ENCODE measurements at places on chromosomes 16 and 17.

DNA sequence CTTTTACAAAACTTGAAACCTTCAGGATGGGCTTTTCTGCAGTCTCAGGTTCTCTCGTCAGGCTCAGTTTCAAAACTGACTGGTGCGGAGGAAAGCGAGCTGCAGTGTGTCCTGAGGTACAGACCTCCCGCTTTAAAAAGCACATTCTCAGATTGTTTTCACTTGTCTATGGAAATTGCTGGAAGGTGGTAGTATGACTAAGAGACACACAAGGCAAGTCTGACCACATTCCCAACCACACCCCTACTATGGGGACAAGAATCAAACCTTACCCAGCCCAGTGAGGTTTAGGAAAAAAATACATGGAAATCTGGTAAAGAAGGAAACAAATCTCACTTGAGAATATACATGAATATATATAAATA is 18.2 kb downstream of the SRP68 start:
- DNase-seq = no peak

DNA sequence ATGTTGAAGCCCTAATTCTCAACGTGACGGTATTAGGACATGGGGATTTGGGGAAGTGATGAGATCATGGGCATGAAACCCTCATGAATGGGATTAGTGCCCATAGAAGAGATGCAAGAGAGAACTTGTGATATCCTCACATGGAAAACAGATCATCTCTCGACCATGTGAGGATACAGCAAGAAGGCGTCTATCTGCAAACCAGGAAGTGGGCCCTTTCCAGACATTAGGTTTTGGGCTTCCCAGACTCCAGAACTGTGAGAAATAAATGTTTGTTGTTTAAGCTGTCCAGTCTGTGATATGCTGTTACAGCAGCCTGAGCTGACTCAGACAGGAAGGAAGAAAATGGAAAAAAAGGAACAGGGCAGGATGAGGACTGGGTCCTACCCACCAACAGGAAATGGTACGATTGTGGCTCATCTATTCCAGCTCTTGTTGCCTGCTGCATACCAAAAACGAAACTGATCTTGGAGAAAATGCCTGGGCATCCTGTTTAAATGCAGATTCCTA is 21.9 kb upstream of the SSTR2 start:
- DNase-seq = no peak

- DNase-seq = no peak
Observed at GRCh38 chr17:76972046-76972641, 103.9 kb downstream of the MGAT5B start.

- DNase-seq = no peak
Observed at GRCh38 chr16:2950773-2951172, 13.3 kb upstream of the KREMEN2 start.

- DNase-seq = no peak
Observed at GRCh38 chr16:68309799-68310198, 947 bp downstream of the SLC7A6OS start.

GRCh38 chr17:71118039-71118438 is 948.7 kb downstream of the KCNJ2 start:
- no peak for DNase-seq

DNA sequence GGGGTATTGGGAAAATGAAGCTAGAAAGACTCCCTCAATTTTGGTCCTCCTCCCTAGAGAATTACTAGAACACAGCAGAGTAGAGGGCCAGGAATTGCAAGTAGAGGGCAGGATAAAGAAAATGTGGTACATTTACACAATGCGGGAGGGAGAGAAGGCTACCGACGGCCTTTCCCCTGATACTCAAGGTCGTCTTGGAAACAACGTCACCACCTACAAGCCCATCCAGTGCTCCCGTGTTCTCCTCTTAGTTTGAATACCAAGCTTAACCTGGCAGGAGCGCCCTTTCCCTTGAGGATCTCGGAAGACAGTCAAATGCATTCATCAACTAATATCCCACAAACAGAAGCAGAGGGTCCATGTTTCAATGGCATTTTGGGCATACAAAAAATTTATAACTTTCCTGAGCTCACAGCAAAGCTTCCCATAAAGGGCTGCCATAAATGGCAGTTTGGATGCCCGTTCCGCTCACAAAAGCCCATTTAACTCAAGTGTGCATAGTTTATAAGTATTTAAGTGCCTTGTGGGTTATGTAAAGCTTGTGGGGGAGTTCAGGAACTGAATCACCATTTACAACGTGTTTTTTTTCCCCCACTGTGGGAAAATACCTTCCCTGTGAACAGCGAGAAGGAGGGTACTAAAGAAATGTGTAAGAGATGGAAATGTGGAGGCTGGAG is 414.6 kb downstream of the SLC39A11 start:
- DNase-seq = no peak

DNA sequence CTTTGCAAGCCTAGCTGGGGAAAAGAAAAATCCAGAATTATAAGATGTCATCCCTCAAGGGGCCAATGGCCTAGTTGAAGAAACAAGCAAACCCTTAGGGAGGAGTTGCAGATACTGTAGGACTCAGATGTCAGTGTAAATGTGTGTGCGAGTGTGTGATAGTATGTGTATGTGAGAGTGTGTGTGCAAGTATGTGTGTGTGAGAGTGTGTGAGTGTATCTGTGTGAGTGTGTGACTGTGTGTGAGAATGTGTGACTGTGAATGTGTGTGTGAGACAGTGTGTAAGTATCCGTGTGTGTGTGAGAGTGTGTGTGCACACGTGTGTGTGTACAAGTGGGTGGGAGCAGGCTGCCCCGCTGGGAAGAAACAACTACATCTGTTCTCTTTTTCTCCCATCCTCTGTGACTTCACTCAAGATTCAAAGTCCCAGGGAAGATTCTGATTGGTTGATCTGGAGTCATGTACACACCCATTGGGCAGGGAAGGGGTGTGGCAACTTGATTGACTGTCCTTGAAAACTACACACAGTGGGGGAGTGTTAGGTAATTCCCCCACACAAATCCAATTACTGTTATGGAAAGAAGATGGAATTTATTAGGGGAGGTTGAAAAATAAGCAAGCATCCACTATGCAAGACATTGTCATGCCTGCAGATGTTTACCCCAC is 40.7 kb downstream of the IRX3 start:
- no peak for DNase-seq

- DNase-seq = no peak
Observed at GRCh38 chr16:22886927-22887326, 73.0 kb downstream of the HS3ST2 start.

GRCh38 chr16:57518520-57518919 is 17.9 kb downstream of the CCDC102A start:
- no peak for DNase-seq

DNA sequence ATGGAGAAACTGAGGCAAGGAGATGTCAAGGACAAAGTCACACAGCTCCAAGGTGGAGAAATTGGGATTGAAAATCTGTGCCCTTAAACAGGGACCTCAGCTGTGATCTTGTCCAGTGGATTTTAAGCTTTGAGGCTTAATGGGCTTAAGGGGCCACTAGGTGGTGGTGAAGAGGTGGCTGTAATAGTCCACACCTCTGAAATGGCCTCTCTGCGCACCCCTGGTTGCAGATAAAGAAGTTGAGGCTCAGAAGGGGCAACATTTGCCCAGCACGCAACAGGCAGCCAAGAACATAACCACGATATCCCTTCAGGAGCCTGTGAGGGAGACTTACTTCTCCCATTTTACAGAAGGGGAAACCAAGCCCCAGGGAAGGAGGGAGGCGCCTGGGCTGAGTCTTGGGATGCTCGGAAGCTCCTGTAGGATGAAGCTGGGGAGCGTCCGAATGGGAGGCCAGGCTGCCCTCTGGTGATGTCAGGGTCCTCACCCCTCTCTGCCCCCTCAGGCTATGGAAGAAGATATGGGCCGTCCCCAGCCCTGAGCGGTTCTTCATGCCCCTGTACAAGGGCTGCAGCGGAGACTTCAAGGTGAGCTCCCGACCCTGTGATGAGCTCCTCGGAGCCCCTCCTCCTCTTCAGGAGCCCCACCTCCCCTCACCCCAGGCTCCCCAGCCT is 43.7 kb downstream of the IL21R start:
- DNase-seq = no peak

- DNase-seq = no peak
Observed at GRCh38 chr16:67389911-67390815, 3.1 kb downstream of the TPPP3 start.

- no peak for DNase-seq
Observed at GRCh38 chr16:4937782-4938682, 1.1 kb upstream of the PPL start.

- no peak for DNase-seq
Observed at GRCh38 chr17:9403257-9403656, 172.4 kb downstream of the STX8 start.

- DNase-seq = no peak
Observed at GRCh38 chr16:79062821-79063220, 537.7 kb downstream of the MAF start.

DNA sequence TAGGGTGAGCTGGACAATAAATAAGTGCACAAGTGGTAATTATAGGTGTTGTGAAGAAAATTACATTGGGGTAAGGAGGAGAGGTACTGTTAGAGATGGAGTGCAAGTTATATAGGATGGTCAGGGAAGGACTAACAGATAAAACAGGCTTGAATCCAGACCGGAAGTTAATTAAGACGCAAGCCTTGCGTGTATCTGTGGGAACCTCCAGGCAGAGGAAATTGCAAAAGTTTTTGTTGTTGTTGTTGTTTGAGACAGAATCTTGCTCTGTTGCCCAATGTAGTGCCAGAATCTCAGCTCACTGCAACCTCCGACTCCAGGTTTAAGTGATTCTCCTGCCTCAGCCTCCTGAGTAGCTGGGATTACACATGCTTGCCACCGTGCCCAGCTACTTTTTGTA is 2.4 kb upstream of the ZNF18 start:
- DNase-seq = no peak

DNA sequence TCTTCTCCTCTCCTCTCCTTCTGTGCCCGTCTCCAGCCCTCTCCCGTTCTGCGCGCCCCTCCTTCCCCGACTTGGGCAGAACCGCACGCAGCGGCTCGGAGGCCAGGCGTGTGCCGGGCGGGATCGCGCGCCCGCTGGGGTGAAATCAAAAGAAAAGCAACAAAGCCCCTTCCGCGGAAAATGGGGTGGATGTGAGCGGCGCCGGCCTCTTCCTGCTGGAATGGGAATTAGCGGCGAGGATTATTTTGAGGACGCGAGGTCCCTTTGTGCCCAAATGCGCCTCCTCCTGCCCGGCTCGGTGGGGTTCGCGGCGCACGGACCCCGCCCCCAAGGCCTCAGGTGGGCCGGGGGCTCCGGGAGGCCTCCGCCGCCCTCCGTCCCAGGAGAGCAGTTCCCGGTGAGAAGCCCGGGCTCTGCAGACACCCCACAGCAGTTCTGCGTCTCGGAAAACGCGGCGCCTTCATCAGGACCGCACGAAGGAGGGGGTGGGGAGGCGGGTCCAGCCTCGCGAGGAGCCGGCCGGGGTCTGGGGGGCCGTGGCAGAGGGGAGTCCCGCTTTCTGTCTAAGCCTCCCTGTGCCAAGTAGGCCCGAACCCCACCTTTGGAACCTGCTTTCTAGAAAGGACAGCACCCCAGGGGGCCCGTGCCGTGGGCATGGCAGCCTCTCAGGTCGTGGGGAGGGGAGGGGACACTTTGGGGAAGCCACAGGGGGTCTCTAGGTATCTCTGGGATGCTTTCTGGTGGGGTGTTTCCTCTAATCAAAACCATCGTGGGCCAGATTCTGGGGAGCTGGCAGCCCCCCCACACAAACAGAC is 91.0 kb upstream of the CBX4 start:
- DNase-seq = no peak

DNA sequence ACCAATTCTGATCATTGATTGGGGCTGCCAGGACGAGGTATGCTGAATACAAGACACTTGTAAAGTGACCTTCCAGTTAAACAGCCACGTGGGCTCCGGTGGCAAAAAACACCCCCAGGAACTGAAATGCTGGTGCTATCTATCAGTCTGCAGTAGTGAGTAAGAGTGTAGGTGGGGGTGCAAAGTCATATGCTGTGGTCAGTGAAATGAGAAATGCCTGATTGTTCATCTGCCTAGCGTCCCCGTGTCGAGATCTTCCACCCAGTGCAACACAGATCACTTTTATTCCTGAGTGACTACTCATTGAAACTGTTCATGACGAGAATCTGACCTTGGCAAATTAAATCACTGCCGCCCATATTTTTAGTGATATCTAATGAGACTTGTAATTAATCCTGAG is 806.5 kb upstream of the GOT2 start:
- no peak for DNase-seq

DNA sequence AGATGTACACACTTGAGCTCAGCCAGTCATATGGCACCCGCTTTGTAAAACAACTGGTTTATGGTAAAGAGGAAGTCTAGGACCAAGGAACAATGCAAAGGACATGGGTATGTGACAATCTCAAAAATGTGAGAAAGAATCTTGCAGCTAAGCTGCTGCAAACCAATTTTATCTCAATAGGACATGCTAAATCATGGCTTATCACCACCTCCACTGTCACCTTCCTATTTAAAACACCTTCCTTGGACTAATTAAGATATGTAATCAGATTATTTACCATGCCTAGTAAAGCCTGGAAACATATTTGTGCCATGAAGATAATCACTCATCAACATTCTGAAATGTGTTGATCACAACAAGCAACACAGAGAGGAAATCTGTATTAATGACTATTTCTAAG is 622.7 kb downstream of the CDH11 start:
- DNase-seq = no peak

- no peak for DNase-seq
Observed at GRCh38 chr16:85627089-85627488, 14.0 kb downstream of the GSE1 start.

DNA sequence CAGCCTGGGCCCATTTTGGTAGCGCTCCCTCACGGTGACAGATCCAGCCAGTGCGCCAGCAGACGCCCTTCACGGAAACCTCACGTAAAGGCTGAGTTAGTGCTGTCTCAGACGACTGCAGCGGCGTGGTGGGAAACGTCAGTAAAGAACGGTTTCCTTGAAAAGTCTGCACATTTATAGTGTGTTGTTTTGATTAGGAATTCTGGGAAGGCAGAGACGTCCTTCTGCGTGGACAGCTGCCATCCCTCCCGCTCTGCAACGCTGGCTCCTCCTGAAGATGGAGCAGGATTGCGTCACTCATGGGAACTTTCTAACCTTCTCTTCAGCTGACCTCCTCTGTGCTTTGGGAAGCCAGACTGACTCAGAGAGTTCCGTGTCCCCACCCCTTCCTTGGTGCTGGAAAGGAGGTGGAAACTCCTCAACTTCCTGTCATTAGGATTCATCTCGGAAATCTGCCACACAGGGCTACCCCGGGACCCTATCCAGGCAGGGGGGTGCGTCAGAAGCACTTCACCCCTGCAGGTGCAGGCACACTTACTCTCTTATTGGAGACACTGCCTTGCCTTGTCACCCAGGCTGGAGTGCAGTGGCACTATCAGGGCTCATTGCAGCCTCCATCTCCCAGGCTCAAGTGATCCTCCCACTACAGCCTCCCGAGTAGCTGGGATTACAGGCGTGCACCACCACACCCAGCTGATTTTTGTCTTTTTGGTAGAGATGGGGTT is 24.3 kb upstream of the CRISPLD2 start:
- peak; percentile 96 for DNase-seq

- DNase-seq = no peak
Observed at GRCh38 chr17:16886655-16887322, 85.1 kb downstream of the TNFRSF13B start.

Measured in vagina (tissue), 2 donors.